ENCODE measurements at places on chromosomes 5 and 9.

DNA sequence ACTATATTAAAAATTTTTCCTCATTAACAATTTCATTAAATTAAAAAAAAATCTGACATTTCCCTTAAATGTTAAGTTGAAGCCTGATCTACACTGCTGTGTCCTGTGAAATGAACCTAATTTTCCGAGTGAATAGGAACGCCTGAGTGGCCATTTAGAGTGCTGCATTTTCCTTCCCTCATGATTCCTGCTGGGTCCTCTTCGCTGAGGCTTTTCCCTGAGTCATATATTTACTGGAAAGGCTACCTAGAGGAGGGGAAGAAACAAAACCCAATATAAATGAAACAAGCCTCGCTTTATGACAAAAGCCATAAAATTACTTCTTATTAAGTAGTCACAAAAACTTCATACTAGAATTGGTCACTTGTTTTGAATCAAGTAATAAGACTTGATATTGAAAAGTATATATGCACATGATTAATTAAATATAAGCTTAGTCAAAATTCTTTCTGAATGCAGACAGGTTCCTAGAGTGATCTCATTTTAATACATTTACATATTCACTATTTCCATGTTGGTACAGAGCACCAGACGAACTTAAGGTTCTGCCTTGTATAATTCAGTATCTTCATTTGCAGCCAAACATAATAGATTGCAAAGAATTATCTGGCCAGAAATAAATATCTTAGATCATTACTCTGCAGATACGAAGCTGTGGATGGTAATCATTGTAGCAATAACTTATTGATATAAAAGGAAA, 6.3 kb upstream of the ISCA1 start:
- DNase-seq = no peak

DNA sequence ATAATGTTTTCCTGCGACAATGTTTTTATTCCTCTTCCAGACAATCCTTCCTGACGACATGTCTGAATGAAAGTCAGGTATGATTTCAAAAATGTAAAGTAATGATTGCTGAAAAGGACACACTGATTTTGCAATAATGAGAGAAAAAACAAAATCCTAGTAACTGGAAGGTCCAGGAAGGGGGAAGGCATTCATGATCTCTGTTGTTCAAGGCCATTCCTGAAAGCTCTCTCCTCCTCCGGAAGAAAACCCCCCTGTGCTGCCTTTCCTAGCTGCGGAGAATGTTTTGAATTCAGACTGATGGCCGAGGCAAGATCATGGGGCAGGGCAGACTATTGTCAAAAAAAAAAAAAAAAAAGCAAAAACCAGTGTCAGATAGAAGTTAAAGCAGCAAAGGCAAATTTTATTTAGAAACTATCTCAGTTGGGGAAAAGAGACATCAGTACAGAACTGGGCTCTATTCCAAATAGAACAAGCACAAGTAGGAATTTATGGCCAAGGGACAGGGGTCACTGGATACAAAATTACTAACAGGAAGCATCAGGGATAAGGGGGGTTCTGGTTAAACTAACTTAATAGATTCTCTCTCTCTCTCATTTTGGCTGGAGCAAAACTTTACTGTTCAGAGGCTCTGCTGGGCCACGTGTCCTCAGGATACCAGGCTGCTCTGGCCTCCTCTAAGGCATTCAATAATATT, 36.5 kb upstream of the CTSV start:
- DNase-seq = no peak

- no peak for DNase-seq
Measured at GRCh38 chr5:169097374-169098326, 203.3 kb downstream of the SLIT3 start.

DNA sequence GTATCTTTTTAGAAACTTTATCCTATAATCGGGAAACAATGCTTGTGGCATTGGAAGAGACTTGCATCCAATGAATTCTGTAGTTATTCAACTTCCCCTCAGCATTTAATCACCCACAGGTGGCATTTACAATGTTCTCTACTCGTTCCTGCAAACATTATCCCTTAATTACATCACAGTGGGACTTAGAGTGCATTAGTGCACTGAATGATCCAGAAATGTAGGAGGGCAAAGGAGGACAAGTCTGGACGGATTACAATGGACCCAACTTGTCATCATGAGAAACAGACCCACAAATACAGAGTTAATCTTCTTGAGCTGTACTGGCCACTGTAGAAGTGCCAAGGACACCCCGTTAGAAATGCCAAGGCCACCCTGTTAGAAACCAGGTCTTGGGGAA, 129.1 kb downstream of the DOCK8 start:
- no peak for DNase-seq

DNA sequence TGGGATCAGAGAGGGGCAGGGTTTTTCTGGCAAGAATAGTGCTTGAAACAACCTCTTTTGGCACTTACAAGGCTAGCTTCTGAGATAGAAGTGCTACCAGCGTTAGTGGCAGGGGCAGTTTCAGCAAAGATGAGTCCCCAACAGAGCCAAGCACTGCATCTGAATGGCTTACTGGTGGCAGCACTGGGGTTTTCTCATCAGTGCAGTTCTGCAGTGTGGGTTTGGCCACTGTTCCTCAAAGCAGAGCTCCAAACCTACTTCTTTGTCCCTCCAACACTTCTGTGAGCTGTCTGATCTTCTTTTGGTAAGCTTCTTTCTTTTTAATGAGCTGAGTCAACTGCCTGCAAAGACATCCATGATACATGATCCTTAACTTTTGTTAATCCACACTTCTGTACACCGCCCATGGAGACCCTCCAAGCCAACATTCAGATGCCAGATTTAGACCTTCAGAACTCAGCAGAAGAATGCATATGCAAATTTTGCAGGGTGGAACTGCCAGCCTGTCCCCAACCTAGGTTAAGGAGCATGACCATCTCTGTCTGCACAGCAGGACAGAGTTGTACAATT, 29.9 kb upstream of the FSTL4 start:
- DNase-seq = no peak

DNA sequence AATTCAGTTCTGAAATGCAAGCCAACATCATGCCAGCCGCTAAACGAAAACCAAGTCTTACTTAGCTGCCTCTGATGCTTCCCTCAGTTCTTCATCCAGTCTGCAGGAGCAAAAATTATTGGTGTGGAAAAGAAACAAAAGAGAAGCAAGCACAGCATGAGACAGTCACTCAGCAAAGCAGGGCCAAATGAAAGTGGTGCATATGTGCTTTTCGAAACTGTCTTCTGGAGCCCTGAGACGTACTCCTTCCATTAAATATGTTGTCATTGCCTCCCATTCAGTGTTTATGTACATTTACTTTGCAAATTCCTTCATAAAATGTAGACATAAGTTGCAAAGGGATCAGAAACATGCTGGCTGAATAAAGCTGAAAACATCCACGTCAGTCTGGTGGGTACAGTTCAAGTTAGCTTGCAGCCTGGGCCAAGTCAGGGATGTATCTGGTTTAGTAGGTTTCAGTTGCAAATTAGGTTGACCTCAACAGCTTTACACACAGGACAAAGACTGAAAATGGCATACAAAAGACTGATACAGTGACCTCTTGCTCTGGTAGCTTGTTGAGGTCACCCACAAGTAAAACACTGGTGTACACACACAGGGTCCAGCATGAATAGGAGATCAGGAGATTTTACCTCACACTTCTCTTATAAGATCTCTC, 139.7 kb upstream of the PCA3 start:
- DNase-seq = no peak

Measured in 8988T (cell line).